Activated CD8-positive, alpha-beta memory T cell treated with anti-CD3 and anti-CD28 coated beads for 1 hour (primary cell): ENCODE measurements at places on chromosomes 4 and X.

GRCh38 chrX:38260231-38260630 lies 39.6 kb upstream of the SRPX start:
- DNase-seq: no peak

DNA sequence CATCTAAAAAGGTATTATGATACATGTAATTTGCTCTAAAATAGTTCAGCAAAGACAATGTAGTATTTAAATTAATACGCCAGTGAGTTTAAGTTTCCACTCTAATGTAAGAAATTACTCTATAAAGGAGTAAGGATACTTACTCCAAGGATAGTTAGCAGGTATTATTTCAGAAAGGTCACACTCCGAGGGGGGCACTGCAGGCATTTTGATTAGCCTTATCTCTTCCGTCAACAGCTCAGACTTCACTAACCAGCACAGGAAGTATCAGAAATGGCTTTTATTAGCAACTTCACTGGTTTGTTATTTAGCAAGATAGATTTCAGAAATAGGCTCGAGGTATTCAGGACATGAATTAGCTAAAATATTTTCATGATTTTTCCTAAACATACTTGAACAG lies 127.0 kb downstream of the COX18 start:
- no peak for DNase-seq

GRCh38 chrX:29297171-29297800 lies 710.0 kb downstream of the IL1RAPL1 start:
- no peak for DNase-seq

DNA sequence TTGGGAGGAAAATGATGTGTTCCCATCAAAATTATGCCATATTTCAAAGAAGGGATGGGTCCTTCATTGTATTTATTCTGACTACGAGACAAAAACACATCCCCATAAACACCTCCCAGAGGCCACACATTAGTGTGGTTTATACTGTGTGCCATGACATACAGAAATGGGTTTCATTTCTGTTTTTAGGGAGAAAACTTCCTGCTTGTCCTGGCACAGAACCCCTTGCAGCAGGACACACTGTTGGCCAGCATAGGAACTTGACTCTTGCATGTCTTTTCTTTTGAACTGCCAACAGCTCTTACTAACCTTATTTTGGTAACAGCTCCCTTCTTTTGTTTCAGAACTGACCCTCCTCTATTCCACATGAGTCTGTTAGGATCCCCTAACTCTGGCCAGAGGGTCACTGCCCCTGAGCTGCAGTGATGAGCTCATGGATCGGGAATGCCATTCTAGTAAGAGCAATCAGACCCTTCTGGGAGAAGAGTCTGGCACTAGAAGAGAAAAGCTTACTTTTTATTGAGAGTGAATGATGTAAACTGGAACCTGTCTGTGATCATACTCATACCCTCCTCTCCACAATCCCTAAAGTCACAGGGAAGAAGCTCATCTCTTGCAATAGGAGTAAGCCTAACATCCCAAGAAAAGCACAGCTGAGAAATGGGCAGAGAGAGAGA lies 86.4 kb downstream of the SMIM20 start:
- DNase-seq: no peak

DNA sequence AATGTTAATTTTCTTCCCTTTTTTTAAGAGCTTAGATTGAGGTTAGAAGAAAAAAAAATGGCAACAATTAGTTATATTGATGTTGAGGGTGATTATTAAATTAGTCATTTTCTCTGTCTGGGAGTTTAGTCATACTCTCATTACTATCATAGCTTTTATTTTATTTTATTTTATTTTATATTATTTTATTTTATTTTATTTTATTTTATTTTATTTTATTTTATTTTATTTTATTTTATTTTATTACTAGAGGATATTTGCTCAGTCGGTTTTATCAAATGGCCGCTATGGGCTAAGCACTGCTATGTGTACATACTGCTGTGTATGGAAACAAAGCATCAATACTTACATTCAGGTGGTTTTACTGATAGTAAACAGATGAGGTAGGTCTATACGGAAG lies 239.5 kb downstream of the RAPGEF2 start:
- DNase-seq: no peak
